Activated gamma-delta T cell (primary cell): ENCODE measurements at places on chromosomes 11 and 22.

GRCh38 chr11:32033067-32033466 is 57.8 kb upstream of the RCN1 start:
- DNase-seq = no peak

DNA sequence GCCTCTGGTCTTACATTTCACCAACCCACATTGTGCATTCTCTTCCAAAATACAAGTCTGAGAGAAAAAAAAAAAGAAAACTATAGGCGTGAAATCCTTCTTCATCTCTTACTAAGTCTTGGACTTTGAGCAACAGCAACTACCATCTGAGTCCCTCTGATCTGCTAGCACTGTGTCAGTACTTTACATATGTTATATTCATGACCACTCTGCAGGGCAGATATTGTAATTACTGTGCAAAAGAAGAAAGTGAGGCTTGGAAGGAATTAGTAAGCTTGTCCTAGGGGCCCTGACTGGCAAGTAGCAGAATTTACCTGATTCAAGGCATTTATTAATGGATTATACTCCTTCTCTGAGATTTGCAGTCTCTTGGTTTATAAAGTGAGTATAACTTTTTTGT is 52.7 kb upstream of the EED start:
- DNase-seq = no peak

DNA sequence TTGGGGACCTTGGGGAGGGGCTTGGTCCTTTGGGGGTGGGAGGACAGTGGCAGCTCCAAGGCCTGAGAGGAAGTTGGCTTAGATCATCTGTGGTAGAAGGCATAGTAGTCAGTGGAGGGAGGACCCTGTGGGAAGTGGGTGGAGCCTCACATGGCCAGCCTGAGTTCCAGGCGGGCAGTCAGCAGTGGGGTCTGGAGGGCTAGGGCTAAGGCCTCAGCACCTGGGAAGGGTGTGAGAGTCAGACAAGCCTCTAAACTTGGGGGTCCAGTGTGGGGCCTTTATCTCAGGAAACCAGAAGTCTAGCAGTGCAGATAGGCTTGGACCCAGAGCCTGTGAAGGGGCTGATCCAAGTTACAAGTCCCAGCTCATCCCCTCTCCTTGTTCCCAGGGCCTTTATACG is 4.0 kb downstream of the NLRX1 start:
- DNase-seq = no peak

DNA sequence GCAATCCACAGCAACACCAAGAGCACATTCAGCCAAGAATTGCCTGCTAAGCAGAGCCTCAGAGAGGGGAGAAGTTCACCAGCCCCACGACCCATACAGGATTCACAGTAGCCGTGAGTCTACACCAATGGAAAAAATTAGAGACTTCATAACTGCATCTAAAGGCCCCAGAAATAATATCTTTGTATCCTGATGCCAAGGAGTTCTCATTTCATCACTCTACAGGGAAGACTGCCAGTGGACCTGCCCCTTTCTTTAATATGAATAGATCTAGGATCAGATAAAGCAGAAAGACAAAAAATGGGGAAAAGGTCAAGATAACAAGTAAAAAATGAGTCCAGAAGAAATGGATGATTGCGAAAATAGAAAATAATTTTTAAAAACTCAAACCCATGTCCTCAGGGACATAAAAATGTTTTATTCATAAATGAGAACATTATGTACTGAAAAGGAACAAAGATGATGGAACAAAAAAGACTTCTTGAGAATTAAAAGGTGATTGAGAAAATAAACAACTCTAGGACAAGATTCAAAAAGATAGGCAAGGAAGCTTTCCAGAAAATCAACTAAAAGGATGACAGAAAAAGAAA is 9.5 kb downstream of the APOL3 start:
- DNase-seq = no peak

DNA sequence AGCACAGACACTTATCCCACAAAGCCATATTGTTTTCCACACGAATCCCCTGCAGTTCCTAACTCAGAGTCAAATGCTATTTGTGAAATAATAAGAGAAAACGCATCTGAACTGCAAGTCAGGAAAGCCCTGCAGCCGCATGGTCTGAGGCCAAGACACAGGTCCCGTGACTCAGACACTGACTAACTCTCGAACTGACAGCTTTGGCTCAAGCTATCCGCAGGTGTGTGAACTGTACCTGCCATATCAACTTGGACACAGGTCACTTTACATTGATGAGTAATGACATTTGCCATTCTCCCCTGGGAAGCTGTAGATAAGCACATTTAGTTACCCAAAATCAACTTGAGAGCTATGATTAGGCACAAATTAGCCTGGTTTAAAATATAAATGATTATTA is 34.9 kb upstream of the NFRKB start:
- DNase-seq = no peak

DNA sequence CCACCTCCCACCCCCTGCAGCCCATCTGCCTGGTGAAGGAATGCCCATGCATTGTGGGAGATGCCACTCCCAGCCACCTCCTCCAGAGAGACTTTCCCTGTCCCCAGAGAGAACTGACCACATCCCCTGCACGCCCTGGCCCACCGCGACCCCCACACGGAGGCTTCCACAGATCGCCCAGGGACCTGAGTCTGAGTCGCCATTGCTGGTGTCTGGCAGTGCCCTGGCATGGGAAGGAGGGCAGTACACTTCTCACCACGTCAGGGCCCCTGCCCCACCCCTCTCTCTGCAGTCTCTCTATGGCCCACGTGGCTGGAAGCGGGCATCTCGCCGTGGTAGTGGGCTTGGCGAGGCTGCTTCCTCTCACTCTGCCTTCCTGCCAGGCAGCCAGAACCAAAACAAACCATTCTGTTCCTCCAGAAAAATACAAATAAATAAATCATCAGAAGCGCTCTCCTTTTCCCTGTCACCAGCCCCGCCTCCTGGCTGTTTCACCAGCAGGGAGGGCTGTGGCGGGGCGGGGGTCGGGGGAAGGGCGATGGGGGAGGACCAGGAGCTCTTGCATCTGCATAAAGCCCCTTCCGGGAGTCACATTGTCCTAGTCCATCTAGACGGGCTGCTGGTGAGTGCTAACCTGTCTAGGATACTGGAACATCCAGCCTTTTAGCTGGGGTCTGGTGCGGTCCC is 20.9 kb downstream of the SHISAL1 start:
- no peak for DNase-seq

- DNase-seq = no peak
These were observed 2.9 kb upstream of the BTBD10 start for GRCh38 chr11:13465909-13466371.

GRCh38 chr11:4064278-4064955 is 30.2 kb upstream of the RRM1 start:
- DNase-seq = no peak

GRCh38 chr11:39960206-39960605 is 1499.2 kb downstream of the LRRC4C start:
- no peak for DNase-seq

DNA sequence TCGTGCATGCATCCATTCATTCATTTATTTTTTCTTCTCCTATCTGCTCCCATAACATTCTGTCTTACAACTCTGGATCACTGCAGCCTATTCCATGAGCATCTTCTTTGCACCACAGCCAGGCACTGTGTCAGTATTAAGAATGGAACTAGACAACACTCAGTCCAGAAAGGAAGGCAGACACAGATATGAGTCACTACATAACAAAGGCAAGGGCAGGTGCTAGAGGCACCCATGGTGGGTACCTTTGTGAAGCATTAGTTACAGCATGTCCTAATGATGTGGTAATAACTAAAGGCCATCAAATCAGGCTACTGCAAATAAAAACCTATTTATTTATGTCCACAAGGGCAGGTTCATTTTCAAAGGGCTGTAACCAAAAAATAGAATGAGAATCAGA is 28.1 kb downstream of the TENM4 start:
- no peak for DNase-seq

GRCh38 chr11:48270621-48271020 is 7.0 kb downstream of the OR4X1 start:
- no peak for DNase-seq

- DNase-seq = no peak
These were observed 6.6 kb downstream of the CBX6 start for GRCh38 chr22:38865201-38866023.
